ENCODE measurements at places on chromosomes 11 and 22.

- no peak for DNase-seq
Measured at GRCh38 chr11:123580137-123580536, 74.3 kb downstream of the SCN3B start.

- no peak for DNase-seq
Measured at GRCh38 chr22:49014227-49015201, 813.2 kb downstream of the BRD1 start.

GRCh38 chr22:28220626-28221363, 301.7 kb upstream of the PITPNB start:
- no peak for DNase-seq

DNA sequence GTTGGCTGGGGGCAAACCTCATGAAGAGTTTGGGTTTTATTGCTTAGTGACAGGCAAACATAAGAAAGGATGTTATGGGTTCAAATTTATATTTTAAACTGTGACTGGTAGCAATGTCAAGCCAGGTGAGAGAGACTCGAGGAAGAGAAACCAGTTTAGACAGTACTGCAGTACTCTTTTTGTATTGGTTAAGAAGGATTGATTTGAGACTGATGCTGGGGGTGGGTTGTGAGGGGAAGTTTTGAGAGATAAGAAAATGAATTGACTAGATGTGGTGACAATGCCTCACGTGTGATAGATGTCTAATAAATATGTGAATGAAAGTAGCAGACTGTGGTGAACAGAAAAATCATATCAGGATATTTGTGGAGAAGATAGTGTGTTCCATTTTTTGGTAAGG, 142.4 kb downstream of the DDX10 start:
- DNase-seq = no peak

- DNase-seq = no peak
Measured at GRCh38 chr22:31136711-31137110, 3.6 kb downstream of the PLA2G3 start.

- DNase-seq = no peak
Measured at GRCh38 chr11:44399968-44400367, 90.0 kb upstream of the ALX4 start.
